ENCODE measurements at places on chromosomes 6 and 20.

- DNase-seq, result no peak
Observed at GRCh38 chr6:39933669-39934130, 562 bp downstream of the MOCS1 start.

DNA sequence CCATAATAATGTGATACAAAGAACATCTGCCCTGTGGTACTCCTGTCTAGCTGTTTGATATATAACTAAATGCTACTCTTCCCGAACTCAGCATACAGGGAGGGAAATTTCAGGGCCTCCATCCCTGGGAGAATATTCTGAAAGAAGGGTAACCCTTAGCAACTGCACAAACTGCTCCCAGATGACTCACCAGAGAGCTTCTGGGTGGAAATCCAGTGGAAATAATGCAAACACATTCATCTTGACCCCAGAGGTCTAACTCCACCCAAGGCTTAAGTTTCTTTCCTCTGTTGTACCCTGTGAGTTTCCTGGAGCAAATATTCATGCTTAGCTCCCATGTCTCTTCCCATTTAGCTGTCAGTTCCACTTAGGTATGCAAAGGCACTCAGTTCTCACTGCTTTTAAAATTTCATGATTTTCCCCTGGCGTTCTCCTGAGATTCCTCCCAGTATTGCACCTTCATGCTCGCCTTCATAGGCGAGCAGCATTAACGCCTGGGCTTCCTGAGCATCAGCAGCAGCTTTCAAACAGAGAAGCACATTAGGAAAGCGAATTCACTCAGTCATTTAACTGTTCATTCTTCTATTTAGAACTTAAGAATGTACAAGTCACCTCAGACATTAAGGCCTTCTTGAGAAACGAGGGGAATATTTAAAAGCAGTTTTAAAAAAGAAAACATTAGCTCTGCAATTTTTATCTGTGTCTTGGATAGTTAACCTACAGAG is 43.8 kb upstream of the LAMA4 start:
- no peak for DNase-seq

- no peak for DNase-seq
Observed at GRCh38 chr6:111727041-111727440, 121.4 kb upstream of the TRAF3IP2 start.

DNA sequence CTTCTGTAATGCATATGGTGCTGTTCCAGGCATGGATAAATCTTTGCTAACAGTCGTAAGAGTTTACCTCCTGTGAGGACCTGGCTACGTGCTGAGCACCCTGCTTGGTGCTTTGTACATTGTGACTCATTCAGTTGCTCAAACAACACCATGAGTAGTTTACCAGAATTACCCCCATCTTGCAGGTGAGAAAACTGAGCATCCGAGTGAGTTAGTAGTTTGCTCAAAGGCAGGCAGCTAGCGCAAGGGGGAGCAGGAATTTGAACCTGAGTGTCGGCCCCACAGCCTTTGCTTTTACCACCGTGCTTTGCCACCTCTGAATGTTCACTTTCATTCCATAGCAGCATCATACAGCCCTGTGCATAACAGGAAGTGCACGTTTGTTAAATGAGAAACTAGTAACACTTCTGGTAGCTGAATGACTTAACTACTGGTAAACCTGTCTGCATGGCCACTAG is 121.9 kb downstream of the MTHFD1L start:
- DNase-seq, result no peak

- no peak for DNase-seq
Observed at GRCh38 chr6:1515280-1515679, 94.4 kb upstream of the FOXC1 start.

DNA sequence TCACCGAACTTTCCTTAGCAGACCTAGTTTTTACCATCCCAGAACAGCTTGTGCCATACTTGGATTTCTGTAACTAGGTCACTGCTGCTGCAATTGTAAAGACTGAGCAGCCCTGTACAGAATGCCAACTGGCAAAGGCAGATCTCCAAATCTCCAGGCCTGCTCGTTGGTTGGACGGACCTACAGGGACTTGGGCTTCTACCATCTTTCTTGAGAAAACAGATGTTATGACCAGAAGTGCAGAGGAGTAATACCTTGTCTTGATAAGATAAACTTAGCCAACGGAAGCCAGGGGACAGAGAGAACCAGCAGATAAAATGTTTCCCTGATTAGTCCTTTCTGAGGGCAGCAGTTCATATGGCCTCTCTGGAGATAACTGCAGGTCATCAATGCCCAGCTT is 304.1 kb downstream of the RFPL4B start:
- no peak for DNase-seq

GRCh38 chr20:13659288-13659687 is 20.6 kb upstream of the TASP1 start:
- no peak for DNase-seq

- no peak for DNase-seq
Observed at GRCh38 chr6:49849213-49849907, 17.0 kb downstream of the CRISP1 start.

- DNase-seq, result no peak
Observed at GRCh38 chr20:10454151-10454750, 19.1 kb downstream of the SLX4IP start.

DNA sequence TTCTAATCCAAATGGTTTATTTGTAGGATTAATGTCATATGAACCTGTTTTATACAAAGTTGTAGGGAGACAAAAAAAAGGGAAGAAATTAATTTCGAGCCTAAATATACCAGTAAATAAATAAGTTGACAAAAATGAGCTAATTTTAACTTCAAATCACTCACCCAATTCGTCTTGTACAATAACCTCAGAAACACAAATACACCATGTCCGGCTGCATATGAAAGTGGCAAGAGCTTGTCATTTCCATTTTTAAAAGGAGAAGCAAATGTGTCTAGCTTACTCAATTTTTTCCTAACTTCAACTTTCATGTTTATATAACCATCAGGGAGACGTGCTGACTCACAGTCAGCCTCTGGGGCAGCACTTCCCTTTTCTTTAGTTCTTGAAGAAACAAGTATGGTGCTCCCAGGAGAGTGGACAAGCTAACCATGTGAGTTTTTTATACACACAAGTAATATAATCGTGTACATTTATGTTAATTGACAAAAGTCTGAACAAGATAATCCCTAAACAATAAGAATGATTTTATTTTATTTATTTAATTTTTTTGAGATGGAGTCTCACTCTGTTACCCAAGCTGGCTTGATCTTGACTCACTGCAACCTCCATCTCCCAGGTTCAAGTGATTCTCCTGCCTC is 55.5 kb upstream of the SGK1 start:
- no peak for DNase-seq

GRCh38 chr6:142171351-142171750 is 24.3 kb downstream of the VTA1 start:
- no peak for DNase-seq

DNA sequence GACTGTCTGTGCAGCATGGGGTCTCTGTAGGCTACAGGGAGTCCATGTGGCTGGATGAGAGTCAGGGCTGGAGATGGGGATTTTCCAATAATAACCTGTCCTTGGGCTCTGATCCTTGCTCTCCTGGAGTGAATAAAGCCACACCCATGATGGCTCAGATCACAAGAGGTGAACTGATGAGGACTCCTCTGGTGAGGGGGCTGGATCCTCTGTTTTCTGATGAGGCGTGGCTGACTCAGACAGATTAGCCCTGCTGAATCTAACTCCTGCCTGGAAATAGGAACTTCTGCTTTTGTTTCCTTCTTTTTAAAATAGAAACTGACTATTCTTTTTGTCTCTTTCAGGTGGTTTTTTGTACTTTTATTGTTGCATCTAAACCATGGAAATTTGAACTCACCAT is 27.0 kb downstream of the CST9L start:
- no peak for DNase-seq

- peak; percentile 20 for DNase-seq
Observed at GRCh38 chr6:167827583-167828324, 1.0 kb downstream of the AFDN start.

DNA sequence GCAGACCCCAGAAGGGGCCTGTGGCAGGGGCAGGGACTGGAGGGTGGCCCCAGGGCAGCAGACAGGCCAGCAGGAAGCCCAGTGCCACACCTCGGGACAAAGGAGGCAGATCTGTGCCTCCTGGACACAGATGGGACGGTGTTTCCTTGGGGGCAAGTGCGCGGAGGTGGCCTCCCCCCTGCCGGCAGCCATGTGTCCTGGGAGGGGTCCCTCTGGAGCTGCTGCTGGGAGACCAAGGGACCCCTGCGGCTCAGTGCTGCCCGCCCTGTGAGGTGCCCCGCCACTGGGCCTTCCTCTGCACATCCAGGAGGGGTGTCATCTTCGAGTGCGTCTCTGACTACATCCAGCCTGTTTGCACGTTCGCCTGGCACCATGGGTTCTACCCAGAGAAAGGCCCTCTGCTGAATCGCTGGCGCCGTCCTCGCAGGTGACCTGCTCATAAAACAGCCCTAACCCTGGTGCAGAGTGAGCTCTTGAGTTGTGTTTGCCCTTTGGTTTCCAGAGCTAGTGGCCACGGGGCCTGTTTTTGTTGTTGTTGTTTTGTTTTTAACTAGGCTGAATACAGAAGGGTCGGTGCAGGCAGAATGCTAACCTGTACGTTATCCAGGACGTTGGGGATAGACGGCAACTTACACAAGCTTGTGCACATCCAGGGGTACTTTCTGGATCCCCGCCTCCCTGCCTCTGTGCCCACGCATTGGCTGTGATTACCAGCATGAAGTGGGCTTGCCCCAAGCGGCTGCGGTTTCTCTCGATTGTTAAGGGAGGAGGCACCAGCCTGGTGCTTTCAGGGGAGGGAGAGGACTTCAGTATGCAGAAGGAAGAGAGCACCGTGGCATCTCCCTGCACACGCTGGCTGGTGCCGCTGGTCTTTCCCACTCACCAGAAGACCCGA is 1.3 kb upstream of the KCNQ2 start:
- peak; percentile 66 for DNase-seq

GRCh38 chr6:62357835-62358234 is 71.8 kb upstream of the KHDRBS2 start:
- DNase-seq, result no peak

Measured in NCI-H2107 (cell line).